ENCODE measurements at places on chromosomes 3 and 15. TPM values are rescaled to one million over a fixed set of nuclear protein-coding genes. Genes with fewer than 3 reads are reported as not detected.

The MNS1 gene
- 1.3 TPM for polyA plus RNA-seq

The PLA2G4D gene
- polyA plus RNA-seq = not detected

The ARL6IP5 gene
- polyA plus RNA-seq = 82.1 TPM

The CAMK2N2 gene
- polyA plus RNA-seq = 0.01 TPM

The TNFSF10 gene
- 9.8 TPM for polyA plus RNA-seq

The HTR3E gene
- not detected for polyA plus RNA-seq

The UROC1 gene
- not detected for polyA plus RNA-seq

The SEMA5B gene
- polyA plus RNA-seq = 0.43 TPM

Data from psoas muscle (tissue), 8 donors.